ENCODE measurements at places on chromosomes 4 and X.

DNA sequence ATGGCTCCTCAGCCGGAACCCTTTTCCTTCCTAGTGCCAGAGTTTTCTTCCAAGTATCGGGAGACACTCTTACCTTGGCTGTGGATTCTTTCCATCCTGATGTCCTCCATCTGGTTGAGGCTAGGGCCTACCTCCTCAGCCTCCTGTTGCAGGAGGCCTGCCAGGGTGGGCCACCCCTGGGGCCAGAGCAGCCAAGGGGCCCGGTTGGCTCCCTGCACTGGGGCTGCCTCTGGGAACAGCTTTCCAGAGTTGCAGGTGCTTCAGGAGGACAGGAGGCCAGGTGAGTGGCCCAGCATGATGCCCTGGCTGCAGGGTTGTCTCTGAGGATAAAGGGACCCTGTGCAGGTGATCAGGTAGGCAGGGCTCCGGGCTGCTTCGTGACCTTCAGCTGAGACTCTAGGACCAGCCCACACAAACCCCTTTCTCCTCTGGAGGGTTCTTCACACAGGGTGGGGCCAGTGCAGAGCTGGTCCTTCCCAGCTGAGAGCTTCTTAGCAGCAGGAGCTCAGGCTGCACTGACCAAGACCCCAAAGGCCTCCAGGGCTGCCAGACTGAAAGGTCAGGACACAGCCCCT is 5.3 kb upstream of the GPR78 start:
- DNase-seq = no peak

- no peak for DNase-seq
Observed at GRCh38 chr4:137389911-137390520, 142.3 kb downstream of the PCDH18 start.

DNA sequence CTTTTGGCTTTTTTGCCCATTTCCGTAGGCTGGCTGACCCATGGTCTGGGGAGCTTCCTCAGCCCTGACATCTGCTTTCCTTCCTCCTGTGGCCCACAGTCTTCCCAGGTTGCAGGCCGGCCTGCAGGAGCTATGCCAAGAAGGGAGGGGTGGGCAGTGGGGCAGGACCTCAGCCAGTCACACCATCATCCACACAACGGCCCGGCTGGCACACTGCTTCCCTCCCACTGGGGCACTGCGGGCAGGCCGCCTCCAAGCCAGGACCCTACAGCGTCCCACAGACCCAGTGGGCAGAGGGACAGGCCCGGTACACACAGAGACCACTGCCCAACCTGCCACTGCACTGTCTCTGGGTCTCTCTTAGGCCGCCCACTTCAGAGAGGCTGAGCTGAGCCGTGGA is 38.0 kb downstream of the CTBP1 start:
- DNase-seq = no peak

GRCh38 chrX:9847071-9847470 is 60.8 kb downstream of the SHROOM2 start:
- DNase-seq = peak; percentile 77

DNA sequence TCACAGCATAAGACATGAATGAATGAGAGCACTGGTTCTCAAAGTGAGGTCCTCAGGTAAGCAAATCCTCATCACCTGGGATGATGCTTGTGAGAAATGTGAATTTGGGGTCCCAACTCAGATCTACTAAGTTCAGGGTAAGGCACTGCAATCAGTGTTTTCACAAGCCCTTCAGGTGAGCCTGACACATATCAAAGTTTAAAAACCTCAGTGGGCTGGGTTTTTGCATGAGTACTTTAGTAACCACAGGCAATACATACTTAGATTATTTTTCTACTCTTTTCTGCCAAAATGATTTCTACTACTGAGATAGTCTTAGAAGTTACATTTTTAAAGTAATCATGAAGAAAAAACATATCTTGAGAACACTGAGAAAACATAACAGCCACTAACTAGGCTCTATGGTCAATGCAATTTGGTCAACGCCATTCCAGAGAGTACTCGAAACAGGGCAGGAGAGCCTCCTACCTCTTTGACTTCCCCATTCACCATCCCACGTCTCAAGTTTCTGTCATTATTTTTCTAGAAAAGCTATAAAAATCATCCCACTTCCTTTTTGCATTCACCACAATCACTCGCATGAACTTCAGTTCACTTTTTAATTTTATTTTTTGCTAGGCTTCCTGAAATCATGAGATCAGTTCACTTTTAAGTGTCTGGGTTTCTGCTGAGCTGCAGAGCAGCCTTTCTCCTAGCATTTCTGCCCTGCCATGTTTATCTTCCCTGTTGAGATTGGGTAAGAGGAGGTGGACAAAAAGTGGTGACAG is 73.8 kb downstream of the MFAP3L start:
- no peak for DNase-seq

- DNase-seq = peak; percentile 77
Observed at GRCh38 chr4:185803022-185803421, 9.0 kb downstream of the SORBS2 start.

- DNase-seq = peak; percentile 95
Observed at GRCh38 chr4:113411496-113411938, 350.0 kb downstream of the CAMK2D start.

- DNase-seq = no peak
Observed at GRCh38 chr4:97938141-97938540, 205.1 kb downstream of the STPG2 start.

GRCh38 chr4:125762537-125762936 is 447.8 kb downstream of the FAT4 start:
- DNase-seq = peak; percentile 11
